ENCODE measurements at places on chromosomes 2 and 18.

DNA sequence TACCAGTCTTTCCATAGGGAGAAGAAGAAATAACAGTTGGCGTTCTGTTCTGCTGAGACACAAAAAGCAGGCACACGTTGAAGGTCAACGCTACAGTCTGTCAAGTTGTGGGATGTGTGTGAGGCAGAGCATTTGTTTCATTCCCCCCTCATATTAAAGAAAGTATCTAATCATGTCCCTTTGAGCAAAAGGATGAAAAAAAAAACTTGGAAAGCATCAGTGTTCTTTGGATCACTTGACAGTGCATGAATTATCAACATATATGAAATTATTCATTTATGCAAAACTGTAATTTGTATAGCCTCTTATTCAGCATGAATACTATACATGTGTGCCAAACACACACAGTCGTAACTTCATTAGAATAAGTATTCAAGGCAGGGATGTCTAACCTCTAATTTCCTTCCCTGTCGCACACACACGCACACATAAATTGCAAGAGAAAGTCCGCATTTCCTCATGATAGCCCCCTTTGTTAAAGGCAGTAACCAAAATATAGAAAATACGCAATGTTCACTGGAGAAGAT lies 228.6 kb downstream of the RND3 start:
- no peak for DNase-seq

DNA sequence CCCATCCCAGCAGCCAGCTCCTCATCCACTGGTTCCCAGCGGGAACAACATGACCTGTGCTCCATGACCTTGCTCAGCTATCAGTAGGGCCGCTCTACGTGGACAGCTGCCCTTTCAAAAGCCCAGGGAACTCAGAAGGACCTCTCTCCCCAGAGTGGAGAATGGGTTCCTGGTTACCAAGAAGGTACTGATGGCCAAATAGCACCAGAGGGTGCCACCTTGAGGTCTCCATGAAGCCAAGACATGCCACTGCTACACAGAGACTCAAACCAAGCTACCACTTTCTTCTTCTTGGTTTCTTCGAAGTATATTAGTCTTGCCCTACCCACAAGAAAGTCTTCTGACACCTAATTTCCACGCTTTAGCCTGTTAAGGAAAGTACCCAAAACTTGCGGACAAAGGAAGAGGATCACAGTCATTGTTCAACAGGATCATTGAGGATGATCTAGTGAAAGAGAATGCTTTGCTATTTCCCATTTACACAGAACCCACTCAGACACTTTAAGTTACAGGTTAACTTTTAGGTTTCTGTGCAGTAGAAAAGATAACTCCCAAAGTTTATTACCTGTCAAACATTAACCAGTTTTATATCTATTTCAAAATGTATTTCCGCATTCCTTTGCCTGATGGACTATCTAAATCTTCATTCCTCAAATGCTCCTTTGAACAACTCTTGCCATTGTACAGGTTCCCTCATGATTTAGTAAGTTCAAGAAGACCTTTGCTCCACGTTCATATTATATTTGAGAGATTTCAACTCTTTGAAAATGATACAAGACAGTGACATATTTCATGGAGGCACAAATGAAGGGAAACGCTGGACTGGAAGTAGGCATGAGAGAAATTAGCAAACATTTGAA lies 102.2 kb downstream of the ALPK2 start:
- no peak for DNase-seq

GRCh38 chr2:15521641-15522181 lies 39.4 kb downstream of the NBAS start:
- no peak for DNase-seq

DNA sequence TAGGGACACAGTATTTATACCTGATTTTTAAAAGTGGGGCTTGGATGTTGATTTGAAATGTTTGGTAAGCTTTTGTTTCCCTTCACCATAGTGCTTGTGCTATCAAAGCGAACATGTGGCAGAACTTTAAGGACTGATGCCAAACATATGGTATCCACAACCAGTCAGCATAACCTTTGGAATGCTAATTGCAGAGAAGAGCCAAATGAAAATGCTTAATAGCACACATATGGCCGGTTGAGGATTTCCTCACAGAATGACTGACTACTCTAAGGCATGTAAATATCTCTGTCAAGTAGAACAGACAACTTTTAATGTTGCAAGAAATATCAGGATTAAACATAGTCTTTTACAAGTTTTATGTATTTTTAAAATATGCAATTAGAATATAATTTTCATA lies 120.9 kb upstream of the COL3A1 start:
- no peak for DNase-seq
